ENCODE measurements at places on chromosomes 13 and 19.

DNA sequence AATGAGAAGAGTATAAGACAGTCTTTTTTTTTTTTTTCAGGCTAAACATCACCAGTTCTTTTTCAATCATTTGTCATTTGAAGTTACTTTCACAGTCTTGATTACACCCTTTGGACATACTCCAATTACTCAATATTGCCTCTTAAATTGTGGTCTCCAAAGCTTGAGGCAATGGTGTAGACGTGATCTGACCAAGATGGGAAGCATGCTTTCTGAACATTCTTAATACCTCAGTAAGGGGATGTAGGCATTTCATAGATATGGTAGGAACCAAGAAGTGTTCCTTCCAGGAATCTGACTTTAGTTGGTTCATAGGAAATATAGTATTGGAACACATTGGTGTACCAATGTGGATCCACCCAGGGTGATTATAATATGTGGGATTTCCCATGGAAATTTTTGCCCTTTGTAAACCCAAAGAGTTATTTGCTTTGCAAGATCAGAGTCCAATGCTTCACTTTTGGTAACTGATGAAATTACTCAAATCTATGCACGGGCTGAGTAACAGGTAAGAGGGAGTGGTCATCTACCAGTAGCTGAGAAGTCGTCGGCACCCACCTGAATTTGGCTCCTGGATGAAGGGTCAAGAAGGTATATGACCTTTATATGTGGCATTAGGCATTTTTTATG lies 62.2 kb downstream of the ERCC5 start:
- DNase-seq = no peak

- no peak for DNase-seq
These were observed 1.7 kb downstream of the PLIN5 start for GRCh38 chr19:4533334-4533733.

- no peak for DNase-seq
These were observed 322 bp downstream of the ZNF558 start for GRCh38 chr19:8831832-8832131.

- DNase-seq = no peak
These were observed 100.2 kb downstream of the KL start for GRCh38 chr13:33116321-33117010.

GRCh38 chr13:48862572-48862971 lies 113.1 kb upstream of the FNDC3A start:
- DNase-seq = no peak

GRCh38 chr19:7934766-7935165 lies 8.7 kb downstream of the TIMM44 start:
- DNase-seq = no peak

- DNase-seq = no peak
These were observed 543.4 kb downstream of the SUCLA2 start for GRCh38 chr13:47457626-47458025.

DNA sequence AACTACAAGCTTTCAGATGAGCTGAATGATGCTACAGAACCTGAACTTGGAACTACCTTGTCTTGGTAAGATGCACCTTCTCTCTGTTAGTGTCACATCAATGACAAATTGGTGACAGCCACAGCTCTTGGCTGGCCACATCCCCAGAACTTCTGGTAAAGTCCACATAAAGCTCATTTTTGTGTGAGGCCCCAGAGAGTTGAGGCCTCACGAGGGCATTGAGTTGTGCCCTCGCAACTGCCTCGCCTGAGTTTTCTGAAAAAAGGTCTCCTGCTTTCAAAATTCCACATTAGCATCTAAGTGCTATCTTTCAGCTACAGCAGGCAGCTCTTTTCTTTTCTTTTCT lies 42.6 kb downstream of the MRPL57 start:
- no peak for DNase-seq

DNA sequence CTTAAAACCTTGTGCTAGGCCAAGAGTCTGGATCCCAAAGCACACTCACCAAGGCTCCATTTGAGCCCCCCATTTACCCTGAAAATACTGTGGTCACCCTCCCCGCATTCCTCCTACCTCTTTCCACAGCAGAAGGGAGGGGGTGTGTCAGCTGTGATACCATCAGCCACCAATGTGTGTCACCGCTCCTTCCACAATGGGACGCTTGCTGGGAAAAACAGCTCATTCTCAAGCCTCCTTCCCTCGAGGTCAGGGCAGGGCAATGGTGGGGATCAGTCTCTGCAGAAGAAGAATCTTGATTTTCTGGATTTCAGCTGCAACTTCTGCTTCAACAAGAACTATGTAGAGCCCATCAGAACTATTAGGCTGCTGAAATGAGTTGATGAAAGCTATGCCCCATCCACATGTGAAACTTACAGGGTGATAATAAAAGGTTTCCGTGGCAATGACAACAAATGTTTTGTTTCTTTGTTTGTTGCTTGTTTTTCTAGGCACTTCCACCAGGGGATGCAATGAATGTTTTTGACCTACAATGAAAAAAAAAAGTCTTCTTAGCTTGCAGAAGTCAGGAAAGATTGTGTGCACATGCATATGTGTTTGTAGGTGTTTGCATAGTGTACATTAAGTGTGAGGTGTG lies 26.4 kb upstream of the ZNF507 start:
- DNase-seq = no peak

DNA sequence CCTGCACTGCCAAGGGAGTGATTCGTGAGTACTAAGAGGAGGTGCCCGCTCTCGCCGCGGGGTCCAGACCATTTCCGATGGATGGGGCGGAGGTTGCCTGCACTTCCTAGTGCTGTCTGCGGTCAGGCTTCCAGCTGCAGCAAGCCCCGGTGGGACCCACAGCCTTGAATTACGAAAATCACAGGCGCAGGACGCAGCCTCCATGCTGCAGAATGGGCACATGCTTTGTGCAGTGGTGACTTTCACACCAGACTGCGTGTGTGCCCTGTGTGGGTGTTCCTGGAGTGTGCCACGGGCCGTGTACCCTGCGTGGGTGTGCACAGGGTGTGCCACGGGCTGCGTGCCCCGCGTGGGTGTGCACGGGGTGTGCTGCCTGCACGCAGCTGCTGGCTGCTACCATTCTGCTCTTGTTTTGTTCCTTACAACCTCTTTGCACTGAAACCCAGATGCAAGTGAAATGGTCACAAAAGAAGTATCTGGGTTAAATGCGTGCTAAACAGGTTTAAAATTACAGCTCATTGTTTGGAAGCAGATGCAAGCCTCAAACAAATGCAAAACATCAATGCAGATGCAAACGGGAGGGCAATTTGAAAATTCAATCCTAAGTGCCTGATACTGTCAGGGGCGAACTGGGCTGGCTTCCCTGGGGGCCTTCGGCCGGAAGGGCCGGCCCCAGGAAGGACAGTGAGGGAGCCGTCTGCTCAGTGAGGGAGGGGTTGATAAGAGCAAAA lies 221.2 kb upstream of the SOX1 start:
- no peak for DNase-seq
